ENCODE measurements at places on chromosomes 2 and 18.

DNA sequence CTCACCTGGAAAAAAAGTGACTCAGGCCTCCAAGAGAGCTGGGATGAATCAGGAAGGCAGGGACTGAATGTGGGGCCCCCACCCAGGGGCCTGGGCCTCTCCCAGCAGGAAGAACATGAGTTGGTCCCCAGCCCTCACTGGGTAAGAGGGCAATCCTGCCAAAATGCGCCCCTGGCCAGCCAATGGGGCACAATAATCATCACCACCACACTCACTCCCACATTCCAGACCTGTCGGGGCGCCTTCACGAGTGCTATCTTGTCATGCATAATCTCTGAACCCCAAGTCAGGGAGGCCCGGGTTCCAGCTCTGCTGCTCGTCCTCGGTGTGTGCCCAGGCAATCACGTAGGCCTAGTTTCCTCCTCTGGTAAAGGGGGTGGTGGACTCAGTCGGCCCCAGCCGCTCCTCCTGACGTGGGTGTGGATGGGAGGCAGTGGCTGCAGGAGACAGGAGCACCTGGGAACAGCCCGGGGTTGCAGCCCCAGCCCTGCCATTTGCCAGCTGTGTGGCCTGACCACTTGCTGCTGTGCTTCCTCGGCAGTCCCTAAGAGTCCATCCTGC is 115.1 kb downstream of the CYP26B1 start:
- DNase-seq = no peak

- DNase-seq = no peak
Measured at GRCh38 chr2:170362313-170362870, 184.4 kb downstream of the MYO3B start.

GRCh38 chr2:9650119-9650821 is 19.5 kb upstream of the YWHAQ start:
- DNase-seq = no peak

GRCh38 chr2:237198164-237198855 is 112.6 kb downstream of the COPS8 start:
- no peak for DNase-seq

- DNase-seq = no peak
Measured at GRCh38 chr2:229141424-229142025, 129.6 kb downstream of the PID1 start.

DNA sequence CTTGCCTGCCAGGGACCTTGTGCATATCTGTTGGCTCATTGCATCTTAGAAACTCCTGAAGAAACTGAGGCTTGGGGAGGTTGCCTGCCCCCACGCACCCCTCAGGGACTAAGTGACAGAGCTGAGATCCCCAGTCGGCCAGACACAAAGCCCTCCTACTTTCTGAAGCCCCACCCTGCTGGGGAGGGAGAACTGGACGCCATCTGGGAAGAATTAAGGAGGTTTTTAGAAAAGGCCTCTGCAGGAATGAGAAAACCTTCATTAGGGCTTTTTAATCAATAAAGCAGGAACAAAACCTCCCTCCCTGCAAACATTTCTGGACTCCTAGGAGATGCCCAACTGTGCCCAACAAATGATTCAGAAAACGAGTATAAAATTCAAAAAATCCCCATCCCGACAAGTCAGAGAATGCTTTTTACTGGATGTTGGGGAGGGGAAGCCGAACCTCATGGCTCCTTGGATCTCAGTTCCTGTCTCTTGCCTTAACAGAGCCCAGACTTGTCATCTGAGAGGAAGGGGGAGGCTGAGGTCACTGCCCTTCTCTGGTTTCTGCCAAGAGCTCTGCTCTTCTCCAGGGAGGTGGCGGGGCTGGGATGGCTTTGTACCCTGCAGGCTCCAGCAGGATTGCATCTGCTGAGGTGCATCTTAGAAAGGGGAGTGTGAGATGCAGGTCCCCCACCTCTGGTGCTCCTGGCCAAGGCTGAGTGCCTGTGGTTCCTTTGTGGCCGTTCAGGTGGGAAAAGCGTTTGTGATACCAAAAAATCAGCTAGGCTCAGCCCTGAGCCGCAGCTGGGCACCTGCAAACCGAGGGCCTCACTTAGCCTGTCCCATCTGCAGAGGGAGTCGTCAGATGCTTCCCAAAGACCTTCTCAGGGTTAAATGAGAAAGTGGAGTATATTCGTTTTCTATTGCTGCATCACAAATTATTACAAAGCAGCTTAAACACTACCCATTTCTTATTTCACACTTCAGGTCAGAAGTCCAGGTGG is 142.4 kb downstream of the ZFP36L2 start:
- DNase-seq = no peak
